ENCODE measurements at places on chromosomes 1 and 21. TPM values are rescaled to one million over a fixed set of nuclear protein-coding genes. Genes with fewer than 3 reads are reported as not detected.

Gene FAM229A
- 2.1 TPM for total RNA-seq

Gene C1orf105
- total RNA-seq: not detected

Gene INSRR
- total RNA-seq: not detected

Gene LHX8
- not detected for total RNA-seq

Gene CRABP2
- total RNA-seq: 0.45 TPM

Gene KCNK1
- total RNA-seq: 0.44 TPM

Gene MYOC
- not detected for total RNA-seq

Gene TARBP1
- total RNA-seq: 41.6 TPM

- no peak for DNase-seq
Observed at GRCh38 chr1:218412171-218412570, 67.0 kb downstream of the TGFB2 start.

DNA sequence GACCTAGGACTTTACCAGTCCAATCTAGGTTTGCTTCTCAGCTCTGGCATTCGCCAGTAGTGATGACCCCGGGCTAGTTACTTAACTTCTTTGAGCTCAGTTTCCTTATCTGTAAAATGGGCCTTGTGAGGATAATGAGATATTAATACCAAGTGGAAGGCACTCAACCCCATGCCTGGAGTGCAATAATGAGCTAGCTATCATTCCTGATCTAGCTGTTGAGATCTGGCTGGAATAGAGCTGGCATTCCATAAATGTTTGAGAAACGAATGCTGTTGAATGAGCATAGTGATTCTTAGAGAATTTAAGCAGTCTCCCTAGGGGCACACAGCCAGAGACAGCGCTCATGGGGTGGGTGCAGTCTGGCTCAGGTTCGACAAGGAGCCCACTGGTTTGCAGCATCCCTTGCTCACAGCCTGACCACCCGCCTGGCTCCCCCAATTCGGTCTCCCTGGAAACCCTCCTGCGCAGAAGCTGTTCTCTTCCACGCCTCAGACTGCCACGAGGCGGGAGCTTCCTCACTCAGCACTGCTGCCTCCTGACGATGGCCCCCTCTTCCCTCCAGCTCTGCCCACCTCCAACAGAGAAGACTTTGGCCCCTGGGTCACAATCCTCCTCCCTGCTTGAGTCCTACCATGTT, 32.5 kb downstream of the DHCR24 start:
- DNase-seq: no peak

- DNase-seq: peak; percentile 71
Observed at GRCh38 chr1:31739346-31739745, 24.8 kb downstream of the ADGRB2 start.

DNA sequence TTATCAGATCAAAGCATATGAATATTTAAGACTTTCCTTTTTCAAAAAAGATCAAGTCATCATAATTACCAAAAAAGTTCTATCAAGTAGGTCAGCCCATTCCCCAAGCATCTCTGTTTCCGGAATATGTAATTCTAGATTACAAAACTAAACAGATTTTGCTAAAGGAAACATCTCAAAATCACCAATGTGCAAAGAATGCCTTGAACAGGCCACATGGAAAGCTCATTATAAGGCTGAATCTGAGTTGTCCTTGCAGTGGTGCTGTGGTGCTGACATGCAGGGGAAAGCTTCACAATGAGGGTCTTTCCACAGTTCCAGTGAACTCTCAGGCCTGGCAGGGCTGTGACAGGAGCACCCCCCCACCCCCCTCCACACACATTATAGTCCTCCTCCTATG, 240.9 kb downstream of the OMA1 start:
- DNase-seq: no peak

DNA sequence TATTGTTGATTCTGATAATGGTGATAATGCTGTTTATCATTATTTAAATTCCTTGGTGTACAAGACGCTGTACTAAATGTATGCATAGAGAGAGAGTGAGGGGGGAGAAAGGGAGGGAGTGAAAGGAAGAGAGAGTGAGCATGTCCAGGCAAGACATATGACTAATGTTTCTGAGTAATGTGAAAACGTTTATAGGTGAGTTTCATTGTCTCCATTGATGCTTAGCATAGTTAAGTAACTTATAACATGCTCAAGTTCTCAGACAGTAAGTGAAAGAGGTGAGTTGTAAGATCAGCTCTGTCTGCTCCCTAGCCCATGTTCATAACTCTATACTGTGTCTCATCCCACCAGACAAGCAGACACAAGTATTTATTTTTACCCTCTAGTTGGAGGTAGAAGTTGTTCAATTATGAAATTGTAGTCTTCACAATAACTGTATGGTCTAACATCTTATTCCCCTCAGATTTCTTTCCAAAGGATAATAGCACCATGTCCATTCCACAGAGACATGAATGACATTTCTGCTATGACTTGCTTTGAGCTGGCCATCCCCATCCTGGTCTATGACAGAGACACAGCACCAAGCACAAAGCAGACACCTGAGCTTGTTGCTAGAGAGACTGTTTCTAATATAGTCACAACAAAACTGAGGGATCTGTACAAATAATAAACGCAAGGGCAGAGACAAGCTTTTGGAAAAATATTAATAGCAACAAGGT, 285.1 kb downstream of the CACNA1E start:
- DNase-seq: no peak

DNA sequence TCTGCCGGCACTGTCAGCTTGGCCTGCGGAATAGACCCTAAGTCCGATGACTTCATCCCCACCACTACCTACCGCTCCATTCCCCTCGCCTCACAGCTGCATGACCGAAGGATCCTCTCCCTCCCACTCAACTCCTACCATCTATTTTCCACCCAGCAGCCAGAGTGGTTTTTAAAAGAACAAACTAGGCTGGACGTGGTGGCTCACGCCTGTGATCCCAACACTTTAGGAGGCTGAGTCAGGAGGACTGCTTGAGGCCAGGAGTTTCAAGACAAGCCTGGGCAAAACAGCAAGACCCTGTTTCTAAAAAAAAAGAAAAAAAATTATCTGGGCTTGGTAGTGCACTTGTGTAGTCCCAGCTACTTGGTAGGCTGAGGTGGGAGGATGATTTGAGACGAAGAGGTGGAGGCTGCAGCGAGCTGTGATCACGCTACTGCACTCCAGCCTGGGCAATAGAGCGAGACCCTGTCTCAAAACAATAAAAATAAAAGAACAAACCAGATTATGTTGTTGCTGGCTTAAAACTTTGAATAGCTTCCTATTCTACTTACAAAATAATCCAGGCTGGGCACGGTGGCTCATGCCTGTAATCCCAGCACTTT, 59.0 kb downstream of the UBIAD1 start:
- DNase-seq: no peak

DNA sequence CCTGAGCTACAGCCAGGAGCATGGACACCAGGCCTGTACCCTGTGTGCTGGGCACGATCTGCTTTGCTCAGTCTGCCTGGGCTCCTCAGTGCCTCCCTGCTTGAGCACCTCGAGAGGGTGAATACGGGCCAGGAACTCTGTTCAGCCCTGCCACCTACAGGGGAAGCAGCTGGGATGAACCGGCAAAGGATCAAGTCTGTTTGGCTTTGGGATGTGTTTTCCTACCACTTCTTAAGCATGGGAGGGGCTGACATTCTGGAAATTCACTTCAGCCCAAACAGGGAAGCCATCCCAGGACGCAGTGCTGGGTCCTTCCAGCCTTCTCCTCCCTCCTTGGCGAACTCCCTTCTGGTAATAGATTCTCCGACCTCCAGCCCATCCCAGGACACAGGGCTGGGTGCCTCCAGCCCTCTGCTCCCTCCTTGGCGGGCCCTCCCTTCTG, 55.8 kb upstream of the SELENON start:
- peak; percentile 32 for DNase-seq

GRCh38 chr21:34814529-34814951, 145.7 kb downstream of the CLIC6 start:
- no peak for DNase-seq

- no peak for DNase-seq
Observed at GRCh38 chr1:215987092-215987875, 420.2 kb downstream of the KCTD3 start.

GRCh38 chr1:9262096-9262986, 27.8 kb downstream of the H6PD start:
- no peak for DNase-seq

DNA sequence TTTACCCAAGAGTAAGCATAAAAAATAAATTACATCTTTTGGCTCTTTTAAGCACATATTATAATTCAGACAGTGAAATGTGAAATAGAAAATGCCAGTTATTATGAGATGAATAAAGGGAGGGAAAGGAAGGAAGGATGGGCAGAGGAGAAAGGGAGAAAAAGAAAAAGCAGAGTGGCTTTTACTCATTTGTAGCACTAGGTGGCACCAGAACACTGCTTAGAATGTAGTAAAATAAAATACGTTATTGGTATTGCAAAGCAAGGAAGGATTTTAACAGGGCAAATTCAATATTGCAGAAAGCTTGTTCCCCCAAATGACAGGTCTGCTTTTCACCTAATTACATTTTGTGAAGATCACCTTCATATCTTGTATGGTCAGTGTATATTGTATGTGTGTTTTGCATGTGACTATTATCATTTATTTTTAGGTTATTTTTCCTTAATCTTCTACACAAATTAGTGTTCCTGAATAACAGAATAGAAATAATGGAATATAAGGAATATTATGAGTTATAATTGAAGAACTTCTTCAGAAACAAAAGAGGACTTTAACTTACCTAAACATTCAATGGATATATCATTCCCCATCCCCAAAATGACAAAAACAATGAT, 9.1 kb upstream of the PCNX2 start:
- no peak for DNase-seq

DNA sequence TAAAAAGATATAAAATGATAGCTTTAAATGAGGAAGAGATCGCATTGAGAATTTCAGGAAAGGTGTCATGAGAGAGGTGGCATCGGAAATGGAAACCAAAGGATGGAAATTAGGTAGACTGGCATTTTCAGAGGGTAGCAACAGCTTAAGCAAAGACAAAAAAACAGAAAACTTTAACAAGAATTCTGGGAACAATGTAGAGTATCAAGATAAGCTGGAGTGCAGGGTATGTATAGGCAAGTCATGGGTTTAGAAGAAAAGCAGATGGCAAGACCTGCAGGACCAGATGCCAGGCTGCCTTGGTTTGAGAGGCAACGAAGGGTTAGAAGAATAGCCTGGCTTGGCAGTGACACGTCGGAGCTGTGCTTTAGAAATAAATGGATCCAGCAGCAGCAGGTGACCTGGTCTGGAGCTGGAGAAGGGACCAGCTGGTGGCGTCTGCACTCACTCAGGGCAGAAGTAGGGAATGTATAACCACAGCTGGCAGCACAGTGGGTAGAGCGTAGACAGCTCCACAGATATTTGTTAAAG, 149.4 kb upstream of the TIAM1 start:
- no peak for DNase-seq

GRCh38 chr1:29875557-29876028, 639.3 kb downstream of the PTPRU start:
- no peak for DNase-seq

GRCh38 chr1:209375097-209375496, 208.4 kb upstream of the CAMK1G start:
- DNase-seq: no peak

DNA sequence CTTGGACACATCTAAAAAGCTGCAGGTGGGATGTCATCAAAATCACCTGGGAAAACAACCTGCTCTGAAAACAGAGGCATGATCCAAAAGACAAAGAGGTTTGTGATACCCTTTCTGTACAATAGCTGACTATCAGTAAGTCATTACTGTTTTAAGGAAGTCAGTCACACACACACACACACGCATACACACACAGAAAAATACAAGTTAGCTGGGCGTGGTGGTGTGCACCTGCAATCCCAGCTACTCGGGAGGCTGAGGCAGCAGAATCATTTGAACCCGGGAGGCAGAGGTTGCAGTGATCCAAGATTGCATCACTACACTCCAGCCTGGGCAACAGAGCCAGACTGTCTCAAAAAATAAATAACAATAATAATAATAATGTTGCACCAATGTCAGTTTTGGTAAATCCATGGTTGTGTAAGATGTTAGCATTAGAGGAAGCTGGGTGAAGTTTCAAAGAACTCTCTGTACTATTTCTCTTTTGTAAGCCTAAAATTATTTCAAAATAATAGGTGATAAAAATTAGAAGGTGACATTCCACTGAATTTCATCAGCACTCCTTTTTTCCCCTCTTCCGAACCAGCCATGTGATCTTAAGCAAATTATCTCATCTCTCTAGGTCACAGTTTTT, 9.9 kb upstream of the HLCS start:
- DNase-seq: no peak

- DNase-seq: no peak
Observed at GRCh38 chr1:224846119-224846907, 83.2 kb upstream of the DNAH14 start.

GRCh38 chr21:29145354-29145782, 14.9 kb downstream of the MAP3K7CL start:
- peak; percentile 6 for DNase-seq

GRCh38 chr1:107524301-107524700, 383.5 kb downstream of the NTNG1 start:
- DNase-seq: no peak

DNA sequence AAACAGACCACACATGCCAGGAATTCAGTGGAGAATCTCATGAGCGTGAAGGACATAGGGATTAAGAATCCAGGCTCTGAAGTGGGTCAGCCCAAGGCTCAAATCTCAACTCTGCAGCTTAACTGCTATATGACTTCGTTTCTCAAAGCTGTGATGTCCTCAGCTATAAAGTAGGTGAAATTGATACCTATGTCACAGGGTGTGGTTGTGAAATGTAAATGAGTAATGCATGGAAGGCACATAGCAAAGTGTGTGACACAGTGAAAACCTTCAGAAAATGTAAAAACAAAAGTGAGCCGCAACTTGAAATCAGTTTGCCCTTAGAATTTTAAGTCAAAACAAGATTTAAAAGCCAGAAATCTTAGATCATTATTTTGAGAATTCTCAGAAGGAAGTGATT, 145.7 kb upstream of the PRMT6 start:
- no peak for DNase-seq

GRCh38 chr1:91053630-91054029, 31.8 kb upstream of the ZNF644 start:
- DNase-seq: no peak

GRCh38 chr1:166796620-166797236, 42.5 kb upstream of the POGK start:
- DNase-seq: no peak

- DNase-seq: no peak
Observed at GRCh38 chr1:83619170-83619896, 379.6 kb downstream of the TTLL7 start.

- DNase-seq: no peak
Observed at GRCh38 chr21:43911935-43912487, 47.0 kb downstream of the AGPAT3 start.

DNA sequence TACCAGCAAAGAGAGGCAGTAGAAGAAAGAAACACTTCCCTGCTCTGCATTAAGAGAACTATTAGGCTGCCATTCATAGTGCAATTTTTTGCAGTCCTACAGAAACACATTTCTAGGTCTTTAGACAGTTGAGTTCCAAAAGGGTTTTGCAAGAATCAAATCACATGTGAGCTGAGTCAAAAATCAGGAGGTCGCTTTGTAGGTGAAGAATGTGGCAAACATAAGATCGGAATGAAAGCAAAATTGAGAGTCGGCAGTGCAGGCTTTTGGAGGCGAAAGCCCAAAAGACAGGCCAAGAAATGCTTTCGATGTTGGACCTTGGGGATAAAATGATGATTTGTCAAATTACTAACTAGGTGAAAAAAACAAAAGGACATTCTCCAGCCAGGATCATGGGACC, 213.5 kb upstream of the NRIP1 start:
- DNase-seq: no peak

All from activated naive CD4-positive, alpha-beta T cell treated with anti-CD3 and anti-CD28 coated beads for 36 hours (primary cell).